Activated CD8-positive, alpha-beta T cell treated with anti-CD3 and anti-CD28 coated beads for 36 hours (primary cell): ENCODE measurements at places on chromosomes 4 and X. TPM values are rescaled to one million over a fixed set of nuclear protein-coding genes. Genes with fewer than 3 reads are reported as not detected.

- no peaks in the 10 kb centered on the region for H3K36me3 ChIP-seq
- no peak overlapping the region for H3K27ac ChIP-seq
These were observed 148.8 kb upstream of the MID1 start for GRCh38 chrX:10769195-10769594.

The APOO gene
- total RNA-seq, result 34.1 TPM

The CTSO gene
- 3.7 TPM for total RNA-seq

The CT45A10 gene
- not detected for total RNA-seq

- DNase-seq, result no peak
- H3K36me3 ChIP-seq, result no peaks in the 10 kb centered on the region
- H3K27me3 ChIP-seq, result peaks cover 8% of the 10 kb centered on the region
- no peak overlapping the region for H3K4me3 ChIP-seq
- peaks cover 30% of the 10 kb centered on the region for H3K4me1 ChIP-seq
These were observed 15.2 kb downstream of the RGS12 start for GRCh38 chr4:3307891-3308575.

The PIR gene
- total RNA-seq, result 1.2 TPM

The TAF7L gene
- not detected for total RNA-seq

DNA sequence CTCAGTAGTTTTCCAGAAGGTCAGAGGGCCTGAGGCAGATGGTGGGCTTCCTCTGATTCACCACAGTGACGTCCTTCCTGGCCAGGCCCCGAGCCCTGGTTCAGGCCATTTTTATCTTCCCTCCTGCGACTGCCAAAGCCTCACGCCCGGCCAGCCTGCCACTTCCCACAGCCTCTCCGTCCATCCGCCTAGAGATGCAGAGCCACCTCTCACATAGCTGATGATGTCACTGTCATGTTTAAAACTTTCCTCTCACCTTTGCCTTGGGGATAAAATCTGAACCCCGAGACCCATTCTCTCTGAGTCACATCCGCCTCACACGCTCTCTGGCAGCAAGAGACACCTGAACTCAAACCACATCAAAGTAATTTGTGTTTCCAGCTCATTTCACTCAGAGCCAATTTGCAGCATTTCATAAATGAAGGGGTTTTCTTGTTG is 175.3 kb downstream of the QDPR start:
- H3K36me3 ChIP-seq, result no peaks in the 10 kb centered on the region
- DNase-seq, result peak; percentile 88
- H3K27ac ChIP-seq, result peak overlapping the region; percentile 94
- H3K4me1 ChIP-seq, result peaks cover 43% of the 10 kb centered on the region
- peak overlapping the region; percentile 41 for H3K4me3 ChIP-seq

DNA sequence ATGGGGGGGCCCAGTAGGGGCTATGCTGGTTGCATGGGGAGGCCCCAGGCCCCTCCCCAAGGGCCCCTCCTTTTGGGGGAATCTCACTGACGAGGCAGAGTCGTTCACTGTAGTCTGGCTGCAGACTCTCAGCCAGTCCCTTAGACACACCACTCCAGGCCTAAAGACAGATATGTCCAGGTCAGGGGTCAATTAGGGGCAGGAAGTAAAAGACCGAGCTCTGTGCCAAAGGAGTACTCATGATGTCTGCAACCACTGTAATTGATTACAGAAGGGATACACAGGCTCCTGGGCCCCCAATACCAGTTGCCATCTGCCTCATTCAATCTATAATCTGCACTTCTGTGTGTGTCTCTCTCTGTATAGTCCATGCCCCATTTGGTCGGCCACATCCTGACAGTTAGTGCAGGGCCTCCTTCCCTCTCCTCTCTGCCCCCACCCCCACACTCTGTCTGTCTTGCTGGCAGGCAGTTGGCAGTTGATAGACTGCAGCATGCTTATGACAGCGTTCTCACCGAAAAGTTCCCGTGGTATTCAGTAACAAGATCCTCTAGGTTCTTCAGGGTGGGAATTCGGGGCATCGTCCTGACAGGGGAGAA is 1.3 kb upstream of the CXorf65 start:
- peak; percentile 69 for DNase-seq
- H3K27me3 ChIP-seq, result no peaks in the 10 kb centered on the region
- peaks cover 48% of the 10 kb centered on the region for H3K4me1 ChIP-seq
- peak overlapping the region; percentile 99 for H3K27ac ChIP-seq
- H3K36me3 ChIP-seq, result peaks cover 71% of the 10 kb centered on the region
- H3K4me3 ChIP-seq, result peak overlapping the region; percentile 88

GRCh38 chr4:71304289-71304850 is 34.5 kb upstream of the SLC4A4 start:
- no peaks in the 10 kb centered on the region for H3K36me3 ChIP-seq
- no peak overlapping the region for H3K27ac ChIP-seq
- no peak for DNase-seq
- no peak overlapping the region for H3K4me3 ChIP-seq

The GRIA3 gene
- total RNA-seq, result not detected

The IL3RA gene
- total RNA-seq, result not detected
